ENCODE measurements at places on chromosomes 5 and 9. TPM values are rescaled to one million over a fixed set of nuclear protein-coding genes. Genes with fewer than 3 reads are reported as not detected.

Gene LCN1
- not detected for total RNA-seq

Gene NR2F1-AS1
- not detected for total RNA-seq

Gene RASEF
- 0.20 TPM for total RNA-seq

Gene ZNF366
- total RNA-seq, result not detected

Gene PTAR1
- total RNA-seq, result 31.7 TPM

Gene SPTLC1
- total RNA-seq, result 67.0 TPM

Gene MSX2
- total RNA-seq, result not detected

Gene BASP1
- total RNA-seq, result 0.22 TPM

Gene SLC34A1
- not detected for total RNA-seq

Measured in K562 (cell line).